CD4-positive, alpha-beta T cell (primary cell): ENCODE measurements at places on chromosomes 3 and 15. TPM values are rescaled to one million over a fixed set of nuclear protein-coding genes. Genes with fewer than 3 reads are reported as not detected.

CTXN2 gene
- not detected for total RNA-seq

SEC61A1 gene
- 127 TPM for total RNA-seq

MTHFS gene
- total RNA-seq: 9.1 TPM

ADCY5 gene
- not detected for total RNA-seq

MYO5C gene
- total RNA-seq: 0.93 TPM

CLDN16 gene
- not detected for total RNA-seq

SNX1 gene
- total RNA-seq: 61.1 TPM

ABI3BP gene
- not detected for total RNA-seq

WDR72 gene
- not detected for total RNA-seq

GRCh38 chr3:14301558-14301957 is 100.8 kb upstream of the SLC6A6 start:
- no peak for DNase-seq
- no peaks in the 10 kb centered on the region for H3K36me3 ChIP-seq
- H3K27ac ChIP-seq: no peak overlapping the region
- H3K4me1 ChIP-seq: peaks cover 18% of the 10 kb centered on the region

GRCh38 chr3:124787476-124788195 is 57.4 kb downstream of the UMPS start:
- no peaks in the 10 kb centered on the region for H3K27me3 ChIP-seq
- no peak overlapping the region for H3K4me3 ChIP-seq
- no peaks in the 10 kb centered on the region for H3K4me1 ChIP-seq

DNA sequence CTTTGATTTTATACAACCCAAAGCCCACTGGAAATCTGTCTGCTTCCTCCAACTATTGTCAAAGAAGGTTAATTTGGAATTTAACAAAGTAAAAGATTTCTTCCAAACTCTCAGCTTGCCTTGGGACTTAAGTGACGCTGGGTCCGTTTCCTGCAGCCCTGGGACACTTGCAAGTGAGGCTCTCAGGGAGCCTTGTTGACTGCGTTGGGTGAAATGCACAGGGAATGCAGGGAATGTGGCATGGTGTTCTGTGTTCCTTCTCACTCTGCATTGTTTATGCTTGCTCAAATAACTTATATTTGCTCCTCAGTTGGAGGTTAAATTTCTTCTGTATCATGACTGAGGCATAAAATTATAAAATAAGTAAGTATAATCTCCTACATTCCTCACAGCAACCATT is 60.9 kb upstream of the TJP1 start:
- no peaks in the 10 kb centered on the region for H3K4me1 ChIP-seq
- no peak overlapping the region for H3K4me3 ChIP-seq
- no peak for DNase-seq
- H3K27ac ChIP-seq: no peak overlapping the region

- peaks cover 15% of the 10 kb centered on the region for H3K36me3 ChIP-seq
- no peak overlapping the region for H3K27ac ChIP-seq
- no peak for DNase-seq
- H3K4me1 ChIP-seq: no peaks in the 10 kb centered on the region
Measured at GRCh38 chr3:43707998-43708397, 17.3 kb downstream of the ABHD5 start.

- H3K4me3 ChIP-seq: no peak overlapping the region
Measured at GRCh38 chr3:127744875-127745274, 72.1 kb downstream of the ABTB1 start.

DNA sequence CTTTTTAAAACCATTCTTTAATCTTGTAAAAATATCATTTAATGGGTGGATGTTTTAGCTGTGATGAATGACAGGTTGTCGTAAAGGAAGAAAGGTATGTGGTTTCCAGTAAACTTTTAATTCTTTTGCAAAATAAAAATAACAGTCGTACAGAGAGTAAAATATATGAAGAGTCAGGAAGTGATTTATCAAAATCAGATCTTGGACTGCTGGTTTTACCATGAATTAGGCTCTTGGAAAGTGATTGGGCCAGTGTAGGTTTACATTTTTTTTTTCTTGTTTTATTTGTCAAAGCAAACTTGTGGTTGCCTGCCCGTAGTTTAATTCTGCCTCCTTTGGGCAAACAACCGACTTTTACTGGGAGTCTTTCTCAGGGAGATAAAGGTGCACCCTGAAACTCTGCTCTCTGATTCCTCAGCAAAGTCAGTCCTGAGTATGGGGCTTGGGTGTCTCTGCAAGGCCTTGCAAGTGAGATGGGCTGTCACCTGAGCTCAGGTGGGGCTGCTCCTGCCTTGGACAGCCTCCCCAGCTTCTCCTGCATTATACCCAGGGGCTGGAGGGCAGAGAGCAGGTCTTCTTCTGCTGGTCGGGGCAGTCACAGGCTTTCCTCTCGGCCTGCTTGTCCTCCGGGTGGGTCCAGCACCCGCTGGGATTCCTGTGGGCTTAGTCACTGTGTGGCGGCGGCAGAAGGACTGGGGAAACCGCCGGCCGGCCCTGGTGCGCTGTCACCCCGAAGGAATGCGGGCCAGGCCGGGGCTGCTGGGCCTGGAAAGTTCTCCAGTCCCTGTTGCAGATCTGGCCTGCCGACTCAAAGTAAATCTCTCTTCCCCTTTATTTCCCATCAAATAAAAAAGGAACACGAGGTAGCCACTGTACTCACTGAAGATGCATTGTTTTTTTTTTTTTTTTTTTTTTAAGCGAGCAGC is 79.0 kb downstream of the IGF1R start:
- no peaks in the 10 kb centered on the region for H3K27me3 ChIP-seq
- H3K4me1 ChIP-seq: peaks cover 12% of the 10 kb centered on the region
- H3K36me3 ChIP-seq: no peaks in the 10 kb centered on the region
- no peak overlapping the region for H3K4me3 ChIP-seq

DNA sequence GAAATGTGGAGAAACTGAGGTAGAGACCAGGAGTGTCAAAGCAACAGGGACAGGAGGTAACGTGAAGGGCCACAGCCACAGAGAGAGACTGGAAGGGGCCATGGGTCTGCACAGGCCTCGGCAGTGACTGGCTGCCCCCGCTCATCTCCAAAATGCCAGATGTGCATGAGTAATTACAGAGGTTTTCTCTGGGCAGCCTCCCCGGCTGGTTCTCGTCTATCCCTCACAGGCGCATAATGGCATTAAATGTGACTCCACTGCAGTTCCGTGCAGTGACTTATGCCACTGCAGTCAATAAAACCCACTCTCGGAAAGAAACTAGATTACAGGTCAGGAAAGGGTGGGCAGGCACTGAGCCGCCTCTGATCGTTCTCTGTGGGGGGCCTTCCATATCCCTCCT is 74.7 kb downstream of the WDR76 start:
- no peaks in the 10 kb centered on the region for H3K27me3 ChIP-seq
- no peak overlapping the region for H3K27ac ChIP-seq
- H3K36me3 ChIP-seq: no peaks in the 10 kb centered on the region

DNA sequence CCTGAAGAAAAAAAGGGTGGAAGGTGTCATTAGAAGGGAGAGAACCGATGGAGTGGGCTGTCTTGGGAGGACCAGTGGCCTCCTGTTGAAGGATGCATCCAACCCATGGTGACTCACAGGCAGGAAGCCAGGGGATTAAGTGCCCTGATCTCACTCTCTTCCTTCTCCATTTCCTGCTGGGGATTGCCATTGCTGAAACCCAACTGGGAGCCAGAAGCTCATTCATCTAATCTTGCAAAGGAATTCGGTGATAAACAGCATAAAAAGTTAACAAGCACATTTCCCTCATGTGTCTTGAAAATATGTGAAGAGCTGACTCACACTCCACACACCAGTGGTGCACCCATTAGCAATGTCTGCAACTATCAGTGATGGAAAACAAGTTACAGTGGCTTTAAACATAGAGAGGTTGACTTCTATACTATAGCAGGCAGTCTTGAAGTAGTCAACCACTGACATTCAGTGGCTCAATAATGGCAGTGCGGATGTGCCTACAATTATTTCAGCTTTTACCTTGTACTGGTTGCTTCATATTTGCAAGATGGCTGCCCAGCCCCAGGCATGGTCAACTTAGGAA is 12.8 kb upstream of the CSRNP1 start:
- H3K27me3 ChIP-seq: no peaks in the 10 kb centered on the region
- H3K27ac ChIP-seq: no peak overlapping the region
- peak; percentile 35 for DNase-seq
- H3K4me1 ChIP-seq: no peaks in the 10 kb centered on the region
- no peak overlapping the region for H3K4me3 ChIP-seq

- no peak overlapping the region for H3K4me3 ChIP-seq
- H3K36me3 ChIP-seq: no peaks in the 10 kb centered on the region
- DNase-seq: no peak
- no peaks in the 10 kb centered on the region for H3K27me3 ChIP-seq
- no peak overlapping the region for H3K27ac ChIP-seq
Measured at GRCh38 chr3:16675805-16676204, 70.6 kb upstream of the DAZL start.

DNA sequence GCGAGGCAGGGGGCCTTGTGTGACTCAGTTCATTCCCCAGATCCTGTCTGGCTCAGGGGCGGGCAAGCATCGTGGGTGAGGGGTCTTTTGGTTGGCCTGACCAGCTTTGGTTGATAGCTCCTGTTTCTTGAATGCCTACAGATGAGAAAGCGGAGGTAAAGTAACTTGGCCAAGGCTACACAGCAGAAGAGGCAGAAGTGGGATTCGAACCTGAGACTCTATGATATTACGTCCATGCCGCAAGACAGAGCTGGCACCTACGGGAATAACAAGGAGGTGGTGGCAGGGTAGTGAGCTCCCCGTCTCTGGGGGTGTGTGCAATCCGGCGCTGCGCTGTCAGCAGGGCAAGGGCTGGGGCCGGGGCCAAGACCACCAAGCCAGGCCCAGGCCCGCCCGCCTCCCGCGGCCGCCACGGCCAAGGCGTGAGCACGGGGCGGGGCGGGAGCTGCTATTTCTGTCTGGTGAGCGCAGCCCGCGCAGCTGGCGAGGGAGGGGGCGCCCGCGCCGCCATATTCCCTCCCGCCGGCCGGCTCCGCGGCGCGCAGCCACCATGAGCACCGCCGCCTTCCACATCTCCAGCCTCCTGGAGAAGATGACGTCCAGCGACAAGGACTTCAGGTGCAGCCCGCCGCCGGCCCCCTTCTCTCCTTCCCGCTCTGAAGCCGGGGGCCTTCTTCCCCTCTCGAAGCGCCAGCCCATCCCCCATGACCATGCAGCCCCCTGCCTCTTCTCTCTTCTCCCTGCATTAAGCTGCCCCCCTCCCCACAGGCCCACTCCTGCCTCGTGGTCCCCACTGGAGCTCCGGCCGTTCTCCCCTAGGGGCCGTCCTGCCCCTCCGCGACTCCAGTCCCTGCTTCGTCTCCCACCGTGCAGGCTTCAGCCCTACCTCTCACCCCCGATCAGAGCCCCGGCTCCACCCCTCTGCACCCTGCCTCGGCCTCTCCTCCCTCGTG is at the start of gene CAND2:
TSS of gene CAND2 (plus strand) at position 510 of the 953 bp plus-strand sequence. CDS start at position 551, 41 bp downstream.
- peak; percentile 33 for DNase-seq
- H3K27me3 ChIP-seq: no peaks in the 10 kb centered on the region
- peak within 1 kb of the TSS; percentile 68 for H3K4me3 ChIP-seq
- no peaks in the 10 kb centered on the region for H3K36me3 ChIP-seq

DNA sequence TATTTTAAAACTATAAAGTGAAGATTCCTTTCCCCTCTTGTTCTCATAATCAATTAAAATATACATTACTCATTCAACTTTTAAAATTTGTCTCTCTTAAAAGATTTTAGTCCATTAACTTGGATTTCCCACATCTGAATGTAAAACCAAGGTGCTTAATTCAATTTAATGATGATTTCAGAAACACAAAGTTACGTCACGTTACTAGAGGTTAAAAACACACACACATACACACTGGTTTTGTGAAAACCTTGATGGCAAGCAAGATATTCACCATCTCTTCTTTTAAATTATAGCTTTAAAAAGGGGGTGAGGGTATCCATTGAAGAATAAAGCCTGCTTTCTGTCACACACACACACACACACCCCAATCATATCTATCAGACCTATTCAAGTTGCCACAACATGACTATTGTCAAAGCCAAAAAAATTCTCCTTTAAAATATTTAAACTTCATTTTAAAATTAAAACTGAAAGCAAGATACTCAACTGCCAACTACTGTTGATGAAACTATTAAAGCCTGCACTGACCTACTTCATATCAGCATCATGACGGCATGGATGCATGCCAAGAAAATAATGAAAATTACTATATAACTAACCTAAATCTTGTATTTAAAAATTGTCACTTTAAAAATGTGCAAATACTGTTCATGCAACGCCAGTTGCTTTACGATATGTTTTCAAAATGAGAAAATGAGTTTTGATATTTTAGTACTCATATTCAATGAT is 2.1 kb downstream of the RFX7 start:
- peaks cover 24% of the 10 kb centered on the region for H3K4me1 ChIP-seq
- no peak for DNase-seq
- no peaks in the 10 kb centered on the region for H3K36me3 ChIP-seq

DNA sequence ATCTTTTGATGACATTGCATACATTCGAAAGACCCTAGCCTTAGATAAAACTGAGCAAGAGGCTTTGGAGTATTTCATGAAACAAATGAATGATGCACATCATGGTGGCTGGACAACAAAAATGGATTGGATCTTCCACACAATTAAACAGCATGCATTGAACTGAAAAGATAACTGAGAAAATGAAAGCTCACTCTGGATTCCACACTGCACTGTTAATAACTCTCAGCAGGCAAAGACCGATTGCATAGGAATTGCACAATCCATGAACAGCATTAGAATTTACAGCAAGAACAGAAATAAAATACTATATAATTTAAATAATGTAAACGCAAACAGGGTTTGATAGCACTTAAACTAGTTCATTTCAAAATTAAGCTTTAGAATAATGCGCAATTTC is 16.7 kb downstream of the KCNMB3 start:
- no peak overlapping the region for H3K27ac ChIP-seq
- no peaks in the 10 kb centered on the region for H3K27me3 ChIP-seq
- no peaks in the 10 kb centered on the region for H3K4me1 ChIP-seq
- peaks cover 39% of the 10 kb centered on the region for H3K36me3 ChIP-seq
- H3K4me3 ChIP-seq: no peak overlapping the region
- DNase-seq: no peak

- H3K4me3 ChIP-seq: no peak overlapping the region
- no peaks in the 10 kb centered on the region for H3K36me3 ChIP-seq
- H3K4me1 ChIP-seq: peaks cover 3% of the 10 kb centered on the region
- H3K27me3 ChIP-seq: no peaks in the 10 kb centered on the region
Measured at GRCh38 chr15:58574631-58575030, 142.8 kb downstream of the LIPC start.

DNA sequence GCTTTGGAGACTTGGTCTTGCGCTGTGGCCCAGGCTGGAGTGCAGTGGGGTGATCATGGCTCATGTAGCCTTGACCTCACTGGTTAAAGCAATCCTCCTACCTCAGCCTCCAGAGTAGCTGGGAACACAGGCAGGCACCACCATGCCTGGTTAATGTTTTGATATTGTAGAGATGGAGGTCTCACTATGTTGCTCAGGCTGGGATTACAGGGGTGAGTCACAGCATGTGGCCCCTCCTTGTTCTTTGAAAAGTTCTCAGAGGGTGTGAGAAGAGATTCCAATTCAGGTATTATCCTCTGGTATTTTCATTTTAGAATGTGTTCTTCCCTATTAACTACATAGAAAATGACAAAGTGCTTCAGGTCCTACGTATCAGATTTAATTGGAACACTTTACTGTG is 51.9 kb upstream of the RPL32 start:
- H3K27ac ChIP-seq: no peak overlapping the region
- H3K4me1 ChIP-seq: peaks cover 11% of the 10 kb centered on the region
- H3K36me3 ChIP-seq: no peaks in the 10 kb centered on the region

DNA sequence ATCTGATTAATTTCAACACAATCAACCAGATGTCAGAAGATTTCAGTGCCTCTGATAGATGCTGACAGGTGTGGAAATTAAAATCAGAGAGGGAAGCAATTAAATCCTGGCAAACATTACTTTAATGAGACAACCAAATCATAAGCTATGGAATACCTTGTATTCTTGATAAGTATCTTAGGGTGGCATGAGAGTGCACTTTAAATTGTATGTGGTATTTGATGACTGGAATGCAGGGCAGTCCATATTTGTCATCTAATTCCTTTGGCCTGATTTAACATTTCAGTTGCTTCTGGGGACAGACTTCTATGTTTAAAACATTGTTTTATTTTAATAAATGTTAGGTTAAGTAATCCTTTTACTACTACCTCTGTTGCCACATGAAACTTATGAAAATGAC is 184.1 kb downstream of the LPP start:
- no peak overlapping the region for H3K4me3 ChIP-seq
- no peaks in the 10 kb centered on the region for H3K36me3 ChIP-seq
- DNase-seq: no peak
